Endothelial cell of coronary artery (primary cell): ENCODE measurements at places on chromosomes 6 and 20. TPM values are rescaled to one million over a fixed set of nuclear protein-coding genes. Genes with fewer than 3 reads are reported as not detected.

POM121L2 gene
- total RNA-seq, result not detected in 2 replicates

NR2E1 gene
- total RNA-seq, result not detected in 2 replicates

PAX1 gene
- total RNA-seq, result not detected in 2 replicates

RAET1L gene
- total RNA-seq, result not detected in 2 replicates

NUP43 gene
- 20.6 and 23.7 TPM in 2 replicates for total RNA-seq

RGS17 gene
- total RNA-seq, result 2.5 and 3.3 TPM in 2 replicates

NKX2-2 gene
- total RNA-seq, result not detected in 2 replicates

DCDC2 gene
- not detected in 2 replicates for total RNA-seq

PBOV1 gene
- not detected in 2 replicates for total RNA-seq
